ENCODE measurements at places on chromosomes 5 and 9.

GRCh38 chr9:8365466-8366160 is 566.0 kb upstream of the DMAC1 start:
- no peak for DNase-seq

DNA sequence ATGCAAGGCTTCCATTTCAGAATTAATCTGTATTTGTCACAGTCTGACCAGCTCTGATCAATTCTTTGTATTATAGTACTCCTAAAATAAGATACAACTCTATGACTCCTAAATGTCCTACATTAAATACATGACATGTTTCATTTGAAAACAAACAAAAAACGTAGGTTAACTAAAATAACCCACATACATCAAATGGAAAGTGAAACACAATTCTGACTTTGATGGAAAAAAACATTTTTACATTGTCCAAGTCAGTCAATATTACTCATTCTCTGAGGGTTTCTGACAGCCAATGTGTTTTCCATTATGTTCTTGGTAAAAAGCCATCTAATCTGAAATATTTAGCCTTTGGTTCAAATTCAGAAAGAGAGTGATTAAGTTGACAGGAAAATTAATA is 8.7 kb downstream of the HMGCS1 start:
- DNase-seq, result no peak

DNA sequence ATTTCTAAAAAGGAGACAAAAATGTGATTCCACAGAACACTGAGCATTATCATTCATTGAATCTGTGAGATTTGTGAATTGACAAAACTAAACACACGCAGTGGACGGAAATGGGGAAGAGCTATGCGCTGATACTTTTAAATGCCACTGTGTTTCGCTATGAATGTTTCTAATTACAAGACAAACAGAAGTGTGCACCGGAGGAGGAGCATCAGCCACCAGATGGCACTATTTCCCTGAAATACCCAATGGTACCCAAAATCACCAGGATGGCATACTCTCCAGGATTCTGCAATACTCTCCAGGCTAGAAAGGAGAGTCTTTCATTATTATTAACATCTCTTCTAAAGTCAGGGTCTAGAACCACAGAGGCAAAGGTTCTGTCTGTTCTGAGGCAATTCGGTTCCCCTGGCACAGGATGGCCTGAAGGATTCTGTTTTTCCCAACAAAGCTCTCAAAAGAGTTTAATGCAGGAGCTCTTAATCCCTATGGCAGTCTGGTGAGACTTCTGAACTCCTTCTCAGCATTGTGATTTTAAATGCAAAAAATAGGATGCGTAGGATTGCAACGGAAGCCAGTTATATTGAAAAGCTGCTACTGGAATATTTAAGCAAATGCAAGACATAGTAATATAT is 13.8 kb upstream of the PUM3 start:
- peak; percentile 12 for DNase-seq

GRCh38 chr9:96022445-96023051 is 147.1 kb downstream of the ERCC6L2 start:
- no peak for DNase-seq

- no peak for DNase-seq
Observed at GRCh38 chr5:5062525-5063302, 77.4 kb upstream of the ADAMTS16 start.

DNA sequence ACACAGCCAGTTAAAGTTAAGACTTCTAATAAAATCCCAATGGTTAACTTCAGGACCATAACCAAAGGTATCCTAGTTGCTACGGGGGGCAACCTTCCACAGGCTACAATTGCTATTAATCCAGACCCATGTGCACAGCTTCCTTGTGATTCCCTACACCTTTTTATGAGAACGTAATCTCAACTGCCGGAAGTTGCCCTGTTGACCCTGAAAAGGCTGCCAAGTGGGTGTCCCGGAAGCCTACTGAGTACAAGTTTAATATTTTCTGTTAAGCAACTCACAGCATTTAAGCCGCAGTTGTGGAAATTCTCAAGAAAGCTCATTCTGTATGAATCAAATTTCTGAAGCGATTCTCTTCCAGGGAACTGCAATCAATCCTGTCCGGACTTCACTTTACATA is 48.5 kb upstream of the PTGER4 start:
- no peak for DNase-seq

DNA sequence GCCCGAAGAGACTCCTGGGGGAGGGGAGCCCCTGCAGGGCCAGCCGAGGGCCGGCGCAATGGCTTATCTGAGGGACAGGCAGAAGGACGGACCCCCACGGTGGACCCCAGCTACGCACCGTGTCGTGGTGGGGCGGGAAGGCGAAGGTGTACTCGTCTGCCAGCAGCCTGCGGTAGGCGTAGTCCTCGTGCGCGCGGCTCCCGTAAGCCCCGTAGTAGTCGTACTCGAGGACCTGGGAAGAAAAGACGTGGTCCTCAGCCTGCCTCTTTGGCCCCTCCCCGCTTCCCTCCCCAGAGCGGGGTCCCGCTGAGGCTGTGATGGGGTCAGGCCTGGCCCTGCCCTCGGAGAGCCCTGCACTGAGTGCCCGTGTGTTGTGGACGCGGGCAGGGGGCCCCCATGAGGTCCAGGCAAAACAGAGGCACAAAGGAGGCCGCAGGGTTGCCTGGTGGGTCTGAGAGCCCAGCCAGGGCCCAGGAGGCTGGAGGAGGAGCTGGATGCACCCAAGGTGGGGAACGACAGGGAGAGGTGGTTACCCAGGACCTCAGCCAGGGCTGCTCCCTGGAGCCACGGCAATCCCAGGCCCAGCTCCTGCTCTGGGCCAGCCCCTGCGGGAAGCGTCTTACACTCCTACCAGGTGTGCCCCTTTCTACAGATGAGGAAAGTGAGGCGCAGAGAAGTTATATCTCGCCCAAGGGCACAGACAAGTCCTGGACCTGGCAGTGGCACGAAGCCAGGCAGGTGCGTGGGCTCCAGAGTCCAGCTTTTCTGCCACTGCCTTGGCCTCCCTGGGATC is 35.2 kb downstream of the SARDH start:
- no peak for DNase-seq

GRCh38 chr9:134834217-134834956 is 46.2 kb upstream of the FCN2 start:
- DNase-seq, result no peak

- DNase-seq, result no peak
Observed at GRCh38 chr9:95273369-95274022, 44.0 kb downstream of the FANCC start.

GRCh38 chr5:120229036-120229435 is 235.1 kb upstream of the PRR16 start:
- no peak for DNase-seq

GRCh38 chr5:57382655-57383054 is 100.0 kb downstream of the ACTBL2 start:
- no peak for DNase-seq

DNA sequence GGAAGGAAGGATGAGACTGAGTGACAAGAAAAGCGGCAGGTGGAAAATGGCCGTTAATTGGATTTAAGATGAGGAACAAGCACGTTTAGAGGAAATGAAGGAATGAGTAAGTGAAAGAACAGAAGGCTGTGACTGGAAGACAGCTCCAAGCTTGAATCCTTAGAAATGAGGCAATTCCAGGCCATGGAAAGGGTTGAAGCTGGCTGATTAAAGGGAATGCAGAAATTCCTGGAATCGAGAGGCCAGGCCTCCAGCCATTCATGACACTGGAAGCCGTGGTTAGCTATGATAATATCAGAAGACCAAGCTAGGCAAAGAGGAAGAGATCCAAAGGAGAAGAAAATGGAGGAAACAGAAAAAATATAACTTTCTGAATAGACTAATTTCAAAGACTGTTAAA is 84.2 kb downstream of the ARL15 start:
- no peak for DNase-seq

DNA sequence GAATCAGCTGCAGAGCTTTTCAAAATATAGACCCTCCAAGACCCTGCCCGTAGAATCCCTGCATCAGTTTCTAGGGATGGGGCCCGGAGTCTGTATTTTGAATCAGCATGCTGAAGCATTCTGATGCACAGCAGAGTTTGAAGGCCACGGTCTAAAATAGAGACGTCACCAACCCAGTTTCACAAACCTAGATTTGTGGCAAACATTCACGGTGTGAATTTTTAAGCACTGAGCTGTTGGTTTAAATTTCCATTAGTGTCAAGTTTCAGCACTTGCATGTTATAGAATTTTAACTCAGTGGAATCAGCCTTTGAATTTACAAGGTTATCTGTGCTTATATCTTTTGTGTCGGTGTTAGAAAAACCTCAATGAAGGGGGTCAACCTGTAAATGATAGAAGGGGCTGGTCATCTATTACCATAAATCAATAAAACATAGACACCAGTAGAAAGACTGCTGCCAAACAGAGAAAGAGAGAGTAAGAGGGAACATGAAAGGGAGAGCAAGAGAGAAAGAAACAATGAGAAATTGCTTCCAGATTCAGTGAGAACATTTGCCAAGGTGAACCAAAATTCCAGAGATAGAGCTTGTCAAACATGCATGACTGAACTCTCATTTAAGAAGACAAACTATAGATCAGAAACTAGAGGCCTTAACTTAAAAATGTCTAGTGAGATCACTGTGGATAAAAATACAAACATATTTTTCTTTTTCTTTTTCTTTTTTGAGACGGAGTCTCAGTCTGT is 414.9 kb downstream of the ZSWIM6 start:
- DNase-seq, result no peak

DNA sequence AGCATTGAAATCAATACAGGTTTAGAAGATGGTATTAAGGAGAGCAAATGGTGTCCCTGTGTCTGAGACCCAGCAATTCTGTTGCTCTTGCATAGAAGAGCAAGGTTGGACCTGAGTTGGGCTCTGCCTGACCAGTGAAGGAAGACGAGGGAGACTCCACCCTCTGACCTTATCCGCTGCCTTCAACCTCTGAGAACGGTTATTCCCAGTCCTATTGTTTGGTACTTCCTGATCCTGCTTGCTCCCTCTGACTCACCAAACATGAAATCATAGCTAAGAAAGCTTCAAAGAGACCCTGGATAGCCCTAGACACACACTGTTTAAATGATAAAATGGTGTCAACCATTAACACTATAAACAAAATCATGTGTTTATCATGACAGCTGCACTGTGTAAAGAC is 218.5 kb downstream of the PLK2 start:
- DNase-seq, result no peak

- DNase-seq, result no peak
Observed at GRCh38 chr5:120518581-120518980, 54.5 kb downstream of the PRR16 start.

Measured in SW 1271 (cell line).